Heart left ventricle (tissue), 16 donors: ENCODE measurements at places on chromosomes 11 and 22.
A peak's percentile ranks its signal among the peaks of the same experiment; 100 is the strongest.

GRCh38 chr11:92557879-92558278 lies 333.3 kb downstream of the FAT3 start:
- no peak overlapping the region for H3K27ac ChIP-seq
- H3K36me3 ChIP-seq = no peaks in the 10 kb centered on the region
- DNase-seq = no peak
- H3K4me1 ChIP-seq = no peaks in the 10 kb centered on the region
- no peaks in the 10 kb centered on the region for H3K27me3 ChIP-seq
- H3K4me3 ChIP-seq = no peak overlapping the region

GRCh38 chr11:38824573-38824972 lies 2226.5 kb upstream of the RAG2 start:
- no peak overlapping the region for H3K27ac ChIP-seq
- H3K4me3 ChIP-seq = no peak overlapping the region
- DNase-seq = no peak
- no peaks in the 10 kb centered on the region for H3K4me1 ChIP-seq
- no peaks in the 10 kb centered on the region for H3K36me3 ChIP-seq
- H3K27me3 ChIP-seq = no peaks in the 10 kb centered on the region

- no peaks in the 10 kb centered on the region for H3K27me3 ChIP-seq
- H3K27ac ChIP-seq = peak overlapping the region; percentile 100
- no peak for DNase-seq
Measured at GRCh38 chr11:504053-504993, 2.7 kb downstream of the RNH1 start.

DNA sequence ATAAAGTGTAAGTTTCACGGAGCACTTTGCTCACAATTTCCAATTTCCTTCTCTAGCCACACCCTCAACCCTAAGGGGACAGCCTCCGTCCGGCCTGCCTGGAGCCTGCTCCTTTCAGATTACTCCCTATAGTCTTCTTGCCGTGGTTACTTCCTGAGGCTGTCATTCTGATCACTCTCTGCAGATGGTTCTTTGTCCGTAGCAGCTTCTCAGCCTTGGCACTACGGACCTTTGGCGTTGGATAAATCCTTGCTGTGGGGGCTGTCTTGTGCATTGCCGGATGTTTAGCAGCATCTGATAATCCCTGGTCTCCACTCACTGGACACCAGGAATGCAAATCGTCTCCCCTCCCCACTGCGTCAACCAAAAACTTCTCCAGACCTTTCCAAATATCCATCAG lies 447.5 kb upstream of the KIRREL3 start:
- H3K4me3 ChIP-seq = no peak overlapping the region
- no peak for DNase-seq
- H3K4me1 ChIP-seq = no peaks in the 10 kb centered on the region
- H3K36me3 ChIP-seq = no peaks in the 10 kb centered on the region
- H3K27me3 ChIP-seq = no peaks in the 10 kb centered on the region

- H3K36me3 ChIP-seq = no peaks in the 10 kb centered on the region
- no peak overlapping the region for H3K27ac ChIP-seq
- H3K4me3 ChIP-seq = no peak overlapping the region
- H3K4me1 ChIP-seq = peaks cover 7% of the 10 kb centered on the region
Measured at GRCh38 chr11:69243496-69244200, 50.3 kb upstream of the MYEOV start.

- H3K36me3 ChIP-seq = no peaks in the 10 kb centered on the region
- H3K27me3 ChIP-seq = peaks cover 13% of the 10 kb centered on the region
- DNase-seq = no peak
- no peak overlapping the region for H3K4me3 ChIP-seq
- no peaks in the 10 kb centered on the region for H3K4me1 ChIP-seq
Measured at GRCh38 chr22:32240461-32240860, 14.7 kb downstream of the SLC5A4 start.

DNA sequence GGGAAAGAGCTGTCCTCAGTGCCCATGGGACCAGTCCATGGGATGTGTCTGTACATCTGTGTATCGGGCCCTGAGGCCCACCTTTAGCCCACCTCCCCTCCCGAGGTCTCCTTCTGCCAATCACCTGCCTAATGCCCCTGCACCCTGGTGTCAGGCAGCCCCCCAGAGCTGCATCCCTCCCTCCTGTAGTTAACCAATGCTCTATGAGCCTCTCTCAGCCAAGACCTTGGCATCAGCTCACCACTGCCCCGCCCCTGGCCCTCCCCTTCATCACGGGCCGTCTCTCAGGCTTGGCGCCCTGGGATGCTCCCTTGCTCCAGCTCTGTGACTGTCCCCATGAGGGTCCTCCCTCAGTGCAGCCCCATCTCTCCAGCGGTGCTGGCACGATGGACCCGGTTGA lies 18.5 kb downstream of the MGAT3 start:
- H3K4me1 ChIP-seq = peaks cover 48% of the 10 kb centered on the region
- no peak overlapping the region for H3K4me3 ChIP-seq
- H3K27ac ChIP-seq = peak overlapping the region; percentile 66
- DNase-seq = no peak
- no peaks in the 10 kb centered on the region for H3K36me3 ChIP-seq
